ENCODE measurements at places on chromosomes 2 and 18.

GRCh38 chr18:2392446-2392845 lies 178.9 kb downstream of the METTL4 start:
- DNase-seq = no peak

- no peak for DNase-seq
These were observed 74.7 kb upstream of the SNTG2 start for GRCh38 chr2:875687-876615.

GRCh38 chr18:49561289-49562193 lies at the start of gene LIPG:
Gene LIPG, plus strand, starts transcription at chr18:49562057. Its CDS starts 252 bp downstream, at chr18:49562309.
- DNase-seq = peak; percentile 86

DNA sequence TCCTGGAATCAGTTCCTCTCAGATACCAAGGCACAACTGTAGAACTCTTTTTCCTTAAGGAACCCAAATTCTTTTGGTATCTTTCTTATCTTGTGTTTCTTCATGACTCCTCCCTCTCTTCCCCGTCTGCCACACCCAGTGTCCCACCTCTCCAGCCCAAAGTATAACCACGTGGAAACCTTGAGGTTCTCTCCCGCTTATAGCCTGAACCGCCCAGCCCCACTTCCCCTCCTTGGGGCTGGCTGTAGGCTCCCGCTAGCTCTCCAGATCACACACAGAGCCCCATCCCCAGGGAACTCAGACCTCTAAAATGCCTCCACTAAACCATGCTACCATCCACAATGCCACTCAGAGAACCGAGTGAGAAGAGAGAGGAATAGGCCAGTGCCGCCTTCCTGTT lies 87.5 kb downstream of the MAPRE2 start:
- DNase-seq = no peak

GRCh38 chr2:170937709-170938379 lies 8.8 kb downstream of the GORASP2 start:
- DNase-seq = no peak
